ENCODE measurements at places on chromosomes 12 and 14.

DNA sequence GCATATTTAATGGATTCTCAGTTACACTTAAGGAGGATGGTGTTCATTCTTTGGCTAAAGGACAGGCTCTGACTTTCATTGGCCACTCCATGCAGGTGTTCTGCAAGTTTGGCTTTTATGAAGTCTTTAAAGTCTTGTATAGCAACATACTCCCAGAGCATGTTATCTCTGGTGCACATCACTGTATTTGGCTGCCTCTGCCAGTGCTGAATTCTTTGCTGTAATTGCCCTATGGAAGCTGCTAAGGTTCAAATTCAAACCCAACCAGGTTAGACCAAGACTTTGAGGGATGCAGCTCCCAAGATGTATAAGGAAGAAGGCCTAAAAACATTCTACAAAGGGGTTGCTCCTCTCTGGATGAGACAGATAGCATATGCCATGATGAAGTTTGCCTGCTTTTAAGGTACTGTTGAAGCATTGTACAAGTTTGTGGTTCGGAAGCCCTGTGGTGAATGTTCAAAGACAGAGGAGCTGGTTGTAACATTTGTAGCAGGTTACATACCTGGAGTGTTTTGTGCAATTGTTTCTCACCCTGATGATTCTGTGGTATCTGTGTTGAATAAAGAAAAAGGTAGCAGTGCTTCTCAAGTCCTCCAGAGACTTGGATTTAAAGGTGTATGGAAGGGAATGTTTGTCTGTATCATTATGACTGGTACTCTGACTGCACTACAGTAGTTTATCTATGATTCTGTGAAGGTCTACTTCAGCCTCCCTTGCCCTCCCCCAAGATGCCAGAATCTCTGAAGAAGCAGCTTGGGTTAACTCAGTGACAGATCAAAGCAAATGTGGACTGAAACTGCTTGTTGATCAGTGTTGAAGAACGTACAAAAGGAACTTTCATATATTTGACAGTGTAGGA is 19.4 kb downstream of the TMEM116 start:
- DNase-seq: no peak

- DNase-seq: no peak
Observed at GRCh38 chr14:57052705-57053302, 215.9 kb downstream of the EXOC5 start.

DNA sequence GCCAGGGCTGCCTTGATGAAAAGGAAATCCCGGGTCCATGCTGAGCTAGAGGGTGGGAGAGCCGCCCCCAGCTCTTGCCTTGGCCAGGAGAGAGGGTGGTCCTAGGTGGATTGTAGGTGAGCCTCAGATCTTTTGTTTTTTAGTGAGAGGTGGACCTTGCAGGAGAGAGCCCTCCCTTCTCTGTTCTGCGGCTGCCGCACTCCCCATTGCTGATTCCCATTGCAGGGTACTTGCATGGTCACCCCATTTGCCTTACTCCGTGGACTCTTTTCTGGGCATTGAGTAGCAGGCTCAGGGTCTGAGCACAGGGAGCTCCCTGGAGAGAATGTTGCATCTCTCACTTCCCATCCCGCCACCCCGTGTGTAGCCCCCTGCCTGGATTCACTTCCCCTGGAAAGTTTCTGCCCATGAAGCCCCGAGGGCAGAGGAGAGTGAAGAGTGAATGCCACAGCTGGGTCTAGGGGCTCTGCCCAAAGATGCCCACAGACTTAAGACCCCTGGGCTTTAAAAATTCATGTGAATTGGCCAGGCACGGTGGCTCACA is 10.2 kb downstream of the VASH1 start:
- DNase-seq: no peak

- peak; percentile 17 for DNase-seq
Observed at GRCh38 chr12:56488041-56488955, at the start of gene GLS2. TSS of gene GLS2 (minus strand) at chr12:56488161. CDS start at chr12:56488118, 43 bp downstream.

All from AG09309 (cell line).